ENCODE measurements at places on chromosomes 5 and 9.

DNA sequence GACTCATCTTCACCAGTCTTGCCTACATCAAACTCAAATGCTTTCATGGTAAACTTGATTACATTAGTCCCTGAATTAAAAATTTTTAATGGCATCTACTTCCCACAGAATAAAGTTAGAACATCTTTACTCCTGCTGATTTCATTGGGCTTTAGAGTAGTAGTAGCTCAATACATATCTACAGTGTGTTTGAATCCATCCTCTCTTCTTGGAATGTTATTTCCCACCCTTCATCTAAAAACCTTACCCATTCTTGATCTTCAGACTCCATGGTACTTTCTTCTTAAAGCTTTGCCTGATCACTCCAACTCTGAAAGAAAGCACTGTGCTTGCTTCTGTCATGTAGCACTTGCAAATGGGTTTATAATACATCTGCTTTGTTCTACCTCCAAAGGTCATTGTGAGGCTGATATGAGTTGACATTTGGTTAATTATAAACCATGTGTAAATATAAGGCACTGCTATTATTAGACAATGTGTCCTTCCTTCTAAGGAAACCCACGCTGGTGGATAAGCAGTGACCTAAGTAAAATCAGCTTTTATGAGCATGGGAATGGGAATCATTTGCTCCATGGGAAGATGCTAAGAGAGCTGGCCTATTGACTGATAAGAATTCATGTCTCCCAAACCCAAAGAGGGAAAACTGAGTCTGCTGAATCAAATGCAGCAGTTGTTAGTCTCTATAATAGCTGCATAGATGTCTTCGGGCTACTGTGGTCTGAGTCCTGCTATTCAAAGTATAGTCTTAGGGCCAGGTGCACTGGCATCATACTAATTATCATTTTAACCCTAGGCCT, 7.5 kb upstream of the PRLR start:
- DNase-seq = no peak

GRCh38 chr9:100443781-100444768, 17.1 kb downstream of the MSANTD3 start:
- no peak for DNase-seq

DNA sequence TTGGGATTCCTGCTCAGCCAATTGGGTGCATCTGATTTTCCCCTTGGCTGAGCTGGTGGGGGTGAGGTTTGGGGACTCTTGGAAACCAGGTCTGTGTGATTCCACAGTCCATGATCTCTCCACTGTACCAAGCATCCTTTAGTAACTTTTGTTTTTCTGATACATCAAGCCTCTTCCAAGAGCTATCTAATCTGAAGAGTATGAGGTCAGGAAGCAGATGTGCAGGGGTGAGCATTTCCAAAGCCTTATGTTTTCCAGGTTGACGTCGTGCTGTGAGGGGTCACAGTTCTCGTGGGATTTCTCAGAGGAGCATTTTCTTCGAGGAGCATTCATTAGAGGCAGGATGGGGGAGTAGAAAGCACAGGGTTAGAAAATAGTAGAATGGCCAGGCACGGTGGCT, 95.3 kb downstream of the KLF4 start:
- no peak for DNase-seq

DNA sequence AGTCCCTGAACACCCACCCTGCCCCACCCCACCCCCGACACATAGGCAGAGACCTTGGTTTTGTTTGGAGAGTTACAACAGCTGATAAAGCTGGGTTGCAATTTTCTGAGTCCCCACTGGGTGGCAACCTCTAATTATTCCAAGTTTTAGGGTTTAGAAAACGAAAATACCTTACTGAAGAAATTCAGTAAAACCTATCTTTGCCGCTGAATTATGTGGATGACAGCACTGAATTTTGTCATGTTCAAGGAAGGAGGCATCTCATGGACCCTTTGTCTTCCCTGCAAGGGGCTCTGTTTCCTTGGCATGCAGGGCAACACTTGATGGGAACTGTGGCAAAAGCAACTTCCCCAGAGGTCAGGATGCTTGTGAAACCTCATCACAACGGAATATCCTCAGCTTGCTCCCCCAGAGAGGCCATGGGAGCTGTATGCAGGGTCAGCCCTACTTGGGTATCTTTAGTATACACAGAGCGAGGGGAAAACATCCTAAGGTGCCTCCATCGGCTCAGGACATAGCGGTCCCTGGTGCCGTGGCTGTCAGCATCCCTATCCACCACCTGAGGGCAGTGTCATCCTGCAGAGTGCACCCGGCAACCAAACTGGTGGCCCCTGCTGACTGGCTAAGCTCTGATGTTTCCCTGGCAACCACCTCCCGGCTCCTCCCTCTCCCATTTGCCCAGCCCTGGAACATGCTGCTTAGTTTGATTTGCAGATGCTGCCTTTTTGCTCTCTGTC, 123.1 kb downstream of the RXRA start:
- DNase-seq = no peak

DNA sequence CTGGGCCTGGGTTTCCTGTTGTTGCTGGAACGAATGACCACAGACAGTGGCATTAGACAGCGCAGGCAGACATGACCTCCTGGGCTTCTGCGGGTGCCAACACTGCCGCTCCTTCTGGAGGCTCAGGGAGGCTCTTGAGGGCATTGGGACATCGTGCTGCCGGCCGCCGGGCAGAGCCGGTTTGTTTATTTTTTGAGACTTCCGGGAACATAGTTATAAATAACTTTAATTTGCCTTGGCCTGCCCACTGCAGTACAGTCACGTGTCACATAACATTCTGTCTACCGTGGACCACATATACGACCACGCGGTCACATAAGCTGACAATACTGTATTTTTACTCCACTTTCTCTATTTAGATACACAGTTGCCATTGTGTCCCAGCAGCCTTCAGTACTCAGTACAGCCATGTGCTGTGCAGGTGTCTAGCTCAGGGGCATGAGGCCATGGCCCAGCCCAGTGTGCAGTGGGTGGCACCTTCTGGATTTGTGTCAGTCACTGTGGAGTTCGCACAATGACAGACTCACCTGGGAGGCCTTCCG, 8.2 kb upstream of the TOR4A start:
- DNase-seq = no peak

DNA sequence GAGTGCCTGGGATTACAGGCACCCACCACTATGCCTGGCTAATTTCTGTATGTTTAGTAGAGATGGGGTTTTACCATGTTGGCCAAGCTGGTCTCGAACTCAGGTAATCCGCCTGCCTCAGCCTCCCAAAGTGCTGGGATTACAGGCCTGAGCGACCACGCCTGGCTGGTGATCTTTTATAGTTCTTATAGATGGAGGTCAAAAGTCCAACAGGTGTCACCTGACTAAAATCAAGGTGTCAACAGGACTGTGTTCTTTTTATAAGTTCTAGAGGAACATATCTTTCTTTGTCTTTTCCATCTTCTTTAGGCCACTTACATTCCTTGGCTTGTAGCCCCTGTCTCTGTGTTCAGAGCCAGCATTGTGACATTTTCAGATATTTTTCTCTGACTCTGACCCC, 155.5 kb upstream of the SLC12A2 start:
- no peak for DNase-seq

DNA sequence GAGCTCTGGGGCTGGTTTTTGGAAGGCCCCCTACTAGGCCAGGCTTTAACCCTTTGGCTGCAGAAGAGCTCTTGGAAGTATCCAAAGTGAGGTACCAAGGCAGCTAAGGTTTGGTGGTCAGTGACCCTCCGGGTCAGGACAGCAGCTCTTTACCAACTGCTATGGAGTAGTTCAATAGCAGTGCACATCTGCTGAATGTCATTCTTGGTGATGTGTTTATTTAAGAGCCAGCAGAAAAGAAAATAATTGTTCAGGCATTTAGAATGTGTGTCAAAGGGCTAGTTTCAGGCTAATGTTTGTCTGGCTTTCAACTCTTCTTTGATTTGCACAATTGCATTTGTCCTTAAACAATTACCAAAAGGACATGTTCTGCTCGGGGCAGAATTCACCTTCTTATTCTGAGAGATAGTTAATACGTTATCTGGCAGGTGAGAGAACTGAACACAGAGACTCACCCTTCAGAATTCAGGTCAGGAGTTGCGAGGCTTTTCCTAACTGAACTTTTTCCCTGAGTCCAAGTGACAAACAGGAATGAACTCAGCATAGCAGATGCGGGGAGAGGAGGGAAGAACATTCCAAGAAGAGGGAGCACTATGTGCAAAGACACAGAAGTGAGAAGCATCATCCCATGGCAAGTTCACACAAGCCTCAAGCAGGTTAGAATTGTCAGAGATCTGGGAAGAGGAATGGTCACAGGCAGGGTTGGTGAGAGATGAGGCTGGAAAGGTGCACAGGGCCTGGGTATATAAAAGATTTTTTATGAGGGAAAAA, 556.7 kb upstream of the TLE4 start:
- no peak for DNase-seq

DNA sequence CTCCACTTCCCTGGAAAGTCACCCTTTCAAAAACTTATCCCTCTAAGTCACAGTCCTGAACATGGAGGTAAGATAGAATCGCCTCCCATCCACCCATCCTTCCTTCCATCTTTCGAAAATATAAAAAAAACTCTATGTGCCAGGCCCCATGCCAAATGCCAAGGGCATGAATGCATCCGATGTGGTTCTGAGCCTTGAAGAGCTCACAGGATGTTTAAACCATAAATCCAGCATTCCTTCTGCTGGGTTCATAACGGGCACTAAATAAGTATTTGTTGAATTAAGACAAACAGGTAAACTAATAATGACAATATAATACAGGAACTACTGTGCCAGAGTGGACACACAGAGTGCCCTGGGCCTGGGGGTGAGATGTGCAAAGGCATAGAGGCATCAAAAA, 147.3 kb downstream of the TTLL11 start:
- DNase-seq = no peak

- no peak for DNase-seq
Observed at GRCh38 chr5:170046241-170046640, 59.5 kb upstream of the FOXI1 start.

GRCh38 chr5:38250763-38251448, 7.5 kb upstream of the EGFLAM start:
- DNase-seq = no peak

DNA sequence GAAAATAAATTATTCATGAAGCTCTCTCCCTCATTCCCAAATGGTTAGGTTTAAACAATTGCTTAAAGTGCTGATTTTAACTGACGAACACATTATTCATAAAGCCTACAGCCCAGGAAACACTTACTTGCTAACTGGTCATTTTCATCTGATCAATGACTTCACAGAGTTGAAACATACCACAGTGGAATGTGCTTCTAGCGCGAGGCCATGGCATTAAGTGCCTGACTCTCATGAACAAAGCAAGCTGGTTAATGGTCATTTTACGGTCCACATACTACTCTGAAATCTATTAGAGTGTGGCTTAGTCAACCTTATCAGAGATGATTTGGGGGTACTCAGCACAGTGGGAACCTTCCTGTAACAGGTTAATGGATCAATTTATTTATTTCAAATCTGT, 114.6 kb downstream of the MED27 start:
- no peak for DNase-seq

Measured in right kidney (tissue), 9 donors.